MCF 10A (cell line): ENCODE measurements at places on chromosomes 2 and 18. TPM values are rescaled to one million over a fixed set of nuclear protein-coding genes. Genes with fewer than 3 reads are reported as not detected.

DNA sequence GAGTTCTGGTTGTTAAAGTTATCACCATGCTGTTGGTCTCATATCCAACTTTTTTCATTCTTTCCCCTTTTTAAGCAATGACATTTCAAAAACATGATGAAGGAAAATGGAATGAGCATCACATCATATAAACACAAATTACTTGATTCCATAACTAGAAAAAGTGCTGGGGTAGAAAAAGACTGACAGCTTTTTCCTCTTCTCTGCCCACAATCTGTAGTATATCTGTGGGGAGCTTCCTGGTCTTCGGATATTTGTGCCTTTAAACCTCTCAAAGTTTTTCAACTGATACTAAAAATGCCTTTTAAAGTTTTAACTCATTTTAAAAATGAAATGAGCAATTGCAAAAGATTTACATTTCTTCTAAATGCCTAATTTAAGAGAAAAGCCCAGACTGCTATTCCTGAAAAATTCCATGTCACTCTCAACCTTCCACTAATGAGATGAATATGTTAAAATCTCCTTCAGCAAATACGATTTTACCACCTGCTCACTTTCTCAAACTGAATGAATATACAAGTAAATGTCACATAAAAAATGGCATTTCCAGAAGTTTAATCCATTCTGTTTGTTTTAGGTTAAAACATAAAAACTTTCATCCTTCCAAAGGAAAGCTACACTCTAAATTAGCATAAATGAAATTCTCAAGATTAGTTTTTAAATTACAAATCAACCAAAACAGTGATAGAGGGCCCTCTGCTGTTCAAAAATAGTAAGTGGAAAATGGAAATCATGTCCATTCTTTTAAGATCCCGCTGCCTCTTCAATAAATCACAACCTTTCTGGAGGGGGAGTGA, 2.1 kb downstream of the DNAH7 start:
- DNase-seq, result peak; percentile 53

DNA sequence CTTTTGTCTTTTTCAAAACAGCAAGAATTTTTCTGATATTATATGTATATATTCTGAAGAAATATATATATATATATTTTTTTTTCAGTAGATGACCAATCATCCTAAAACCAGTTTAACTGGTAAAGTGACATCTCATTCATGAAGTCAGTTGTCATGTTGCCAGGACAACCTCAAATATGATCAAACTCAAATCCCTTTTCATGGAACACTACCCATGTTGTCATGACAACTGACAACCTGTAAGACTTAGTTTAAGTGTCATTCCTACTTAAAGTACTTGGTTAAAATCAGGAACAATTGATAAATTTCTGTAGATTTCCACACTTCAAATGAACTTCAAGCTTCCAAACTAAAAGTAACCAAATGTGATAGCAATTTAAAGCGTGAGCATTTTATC, 101.8 kb upstream of the ERBB4 start:
- DNase-seq, result no peak

DNA sequence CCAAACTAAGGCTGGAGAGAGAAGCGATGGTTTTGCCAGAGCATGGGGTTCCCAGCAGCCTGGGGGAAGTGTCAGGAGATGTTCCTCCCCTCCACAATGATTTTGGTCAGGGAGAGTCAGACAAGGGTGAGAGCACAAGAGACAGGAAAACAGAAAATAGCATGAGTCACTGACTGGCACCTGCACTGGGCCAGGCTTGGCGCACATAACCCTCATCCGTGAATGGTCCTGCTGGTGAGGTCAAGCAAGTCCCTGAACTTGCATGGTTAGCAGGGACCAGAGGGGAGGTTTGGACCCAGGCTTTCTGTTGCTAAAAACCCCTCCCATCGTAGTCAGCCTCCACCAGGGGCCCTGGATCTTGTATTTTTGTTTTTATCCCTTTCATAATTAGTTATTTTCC, 174.5 kb upstream of the MYT1L start:
- no peak for DNase-seq

DNA sequence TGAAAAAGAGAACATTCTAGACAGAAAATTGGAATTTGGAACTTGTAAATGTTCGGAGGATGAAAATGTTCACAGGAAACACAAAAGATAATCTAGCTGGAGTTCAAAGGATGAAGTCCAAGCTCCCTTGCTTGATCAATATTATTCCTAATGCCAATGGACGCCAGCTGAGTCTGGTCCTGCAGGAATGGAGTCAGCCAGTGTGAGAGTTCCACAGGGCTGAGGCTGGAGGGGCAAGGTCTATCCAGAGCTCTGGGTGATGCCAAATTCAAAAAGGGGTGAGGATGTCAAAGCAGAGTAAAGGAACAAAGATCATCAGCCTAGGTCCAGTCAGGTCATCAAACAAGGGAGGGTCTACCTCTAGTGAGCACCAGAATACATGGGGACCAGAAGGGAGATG, 78.5 kb upstream of the CTNNA2 start:
- DNase-seq, result no peak

- DNase-seq, result no peak
Measured at GRCh38 chr2:176072951-176073904, 10.5 kb downstream of the EVX2 start.

GRCh38 chr2:105580216-105580615, 164.5 kb upstream of the NCK2 start:
- DNase-seq, result no peak

GRCh38 chr2:213242653-213243052, 41.6 kb upstream of the SPAG16 start:
- no peak for DNase-seq

GRCh38 chr2:104863146-104863467, 9.2 kb downstream of the POU3F3 start:
- DNase-seq, result no peak

DNA sequence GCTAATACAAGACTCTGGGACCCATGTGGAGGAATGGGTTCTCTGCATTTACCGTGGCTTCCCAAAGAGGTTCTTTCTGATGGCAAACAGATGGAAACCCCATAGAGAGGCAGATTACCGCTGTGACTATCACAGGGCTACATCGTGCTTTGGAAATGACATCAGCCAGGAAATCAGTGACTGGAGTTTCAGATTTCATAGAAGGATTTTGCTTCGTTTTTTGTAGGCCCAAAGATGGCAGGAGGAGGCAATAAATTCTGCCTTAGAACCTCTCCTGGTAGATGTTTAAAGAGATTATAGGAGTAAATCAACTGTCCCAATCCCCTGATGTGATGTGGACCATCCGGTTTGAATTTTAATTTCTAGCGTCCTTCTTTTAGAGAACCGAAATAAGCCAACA, 214.1 kb downstream of the AGPS start:
- DNase-seq, result no peak

DNA sequence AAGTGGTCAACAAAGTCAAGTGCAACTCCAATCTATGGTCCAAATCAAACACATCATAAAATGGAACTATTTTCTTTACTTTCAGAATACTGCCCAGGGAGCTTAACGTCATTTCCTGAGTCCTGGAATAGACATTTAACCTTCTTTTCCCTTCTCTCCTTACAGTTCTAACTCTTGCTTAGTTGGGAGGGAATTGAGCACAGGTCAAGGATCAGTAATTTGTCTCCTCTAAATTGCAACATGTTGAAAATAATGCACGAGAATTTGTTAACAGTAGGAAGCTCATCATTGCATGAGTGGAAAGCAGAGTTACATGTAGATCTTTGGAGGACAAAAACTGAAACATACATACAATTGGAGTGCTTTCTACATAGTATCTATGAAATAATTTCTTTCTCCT, 87.7 kb downstream of the MEP1B start:
- no peak for DNase-seq

- DNase-seq, result no peak
Measured at GRCh38 chr2:152500772-152501171, 165.8 kb downstream of the FMNL2 start.

GRCh38 chr2:3768960-3769765, 65.8 kb downstream of the DCDC2C start:
- DNase-seq, result no peak

DNA sequence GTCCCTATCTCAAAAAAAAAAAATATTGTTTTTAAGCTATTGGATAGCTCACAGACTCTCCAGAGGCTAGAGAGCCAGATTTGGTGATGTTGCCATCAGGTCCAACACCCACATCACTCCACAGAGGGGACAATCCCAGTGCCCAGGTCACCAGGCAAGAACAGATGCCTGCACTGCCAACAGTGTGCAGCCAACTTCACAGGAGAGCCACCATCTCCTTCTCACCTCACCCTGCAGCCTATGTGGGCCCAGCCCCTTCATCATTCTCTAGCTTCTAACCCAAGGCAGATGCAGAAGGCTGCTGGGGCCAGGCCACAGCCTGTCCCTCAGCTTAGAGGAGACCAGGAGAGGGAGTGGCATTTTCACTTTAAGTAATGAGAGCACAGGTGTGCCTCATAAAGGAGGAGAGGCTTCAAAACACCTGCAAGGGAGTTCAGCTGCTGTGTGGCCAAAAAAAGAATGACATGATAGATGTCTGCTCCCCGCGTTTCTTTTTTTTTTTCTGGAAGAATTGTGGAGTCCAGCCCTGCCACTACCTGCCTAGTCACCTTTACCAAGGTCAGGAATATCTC, 98.0 kb upstream of the ZSWIM2 start:
- no peak for DNase-seq

GRCh38 chr2:72743481-72743880, 82.4 kb downstream of the EXOC6B start:
- no peak for DNase-seq

GRCh38 chr18:7686278-7686677, 119.2 kb downstream of the PTPRM start:
- DNase-seq, result no peak

- peak; percentile 20 for DNase-seq
Measured at GRCh38 chr2:65075605-65076344, 19.6 kb downstream of the CEP68 start.

GRCh38 chr2:134715932-134716643, 2.7 kb downstream of the TMEM163 start:
- DNase-seq, result no peak

- peak; percentile 91 for DNase-seq
Measured at GRCh38 chr2:85911814-85912692, 23.3 kb upstream of the ST3GAL5 start.

- peak; percentile 76 for DNase-seq
Measured at GRCh38 chr2:69163109-69163508, 150.1 kb downstream of the ANTXR1 start.

- peak; percentile 14 for DNase-seq
Measured at GRCh38 chr18:6836331-6836730, 106.8 kb downstream of the ARHGAP28 start.

DNA sequence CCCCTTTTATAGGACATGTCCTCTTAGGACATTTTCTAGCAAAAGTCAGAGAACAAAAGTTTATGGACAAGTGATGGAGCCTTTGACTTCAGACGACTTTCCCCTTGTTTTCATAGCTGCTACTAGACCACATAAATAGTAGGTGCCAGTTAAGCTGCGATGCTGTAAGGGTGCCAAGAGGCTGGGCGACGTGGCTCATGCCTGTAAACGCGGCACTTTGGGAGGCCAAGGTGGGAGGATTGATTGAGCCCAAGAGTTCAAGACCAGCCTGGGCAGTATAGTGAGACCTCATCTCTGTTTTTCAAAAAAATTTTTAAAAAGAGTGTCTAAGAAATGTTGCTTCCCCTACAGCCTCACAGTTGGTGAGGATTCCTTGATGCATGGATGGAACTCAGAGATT, 2.2 kb upstream of the PLB1 start:
- DNase-seq, result no peak

DNA sequence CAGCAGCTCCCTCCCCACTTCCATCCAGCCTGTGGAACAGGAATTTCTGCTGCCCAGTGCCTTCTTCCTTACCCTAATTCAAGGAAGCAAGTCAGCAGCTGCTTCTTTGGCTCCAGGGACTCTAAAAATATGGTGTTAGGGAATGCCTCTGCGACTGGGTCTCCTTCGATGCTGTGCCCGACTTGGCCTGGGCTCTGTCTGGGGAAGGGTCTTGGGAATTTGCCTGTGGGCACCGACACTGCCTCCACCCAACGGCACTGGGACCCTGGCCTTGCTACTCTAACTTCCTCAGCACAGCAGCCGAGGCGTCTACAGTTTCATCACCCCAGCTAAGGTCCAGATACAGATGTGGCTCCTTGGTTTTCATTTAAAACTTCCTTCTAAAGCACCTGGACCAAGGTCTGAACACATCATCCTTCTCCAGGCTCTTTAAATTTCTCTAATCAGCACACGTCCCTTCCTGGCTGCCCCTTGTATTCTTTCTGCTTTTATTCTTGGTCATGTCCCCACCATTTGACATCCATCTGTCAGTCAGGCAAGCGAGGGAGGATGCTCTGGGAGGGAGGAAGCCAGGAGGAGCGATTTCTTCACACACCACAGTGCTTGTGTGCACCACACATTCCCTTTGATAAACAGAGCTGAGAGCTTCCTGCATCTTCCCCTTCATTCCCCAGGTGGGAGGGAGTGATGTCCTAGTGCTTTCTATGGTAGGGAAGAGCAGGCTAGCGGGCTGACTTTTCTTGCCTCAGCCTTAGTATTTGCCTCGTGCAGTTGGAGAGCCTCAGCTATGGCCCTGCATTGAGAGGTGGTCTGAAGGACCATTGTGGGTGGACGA, 6.8 kb downstream of the LBH start:
- DNase-seq, result no peak

GRCh38 chr2:72270556-72271275, 123.1 kb upstream of the CYP26B1 start:
- DNase-seq, result no peak

- DNase-seq, result peak; percentile 89
Measured at GRCh38 chr2:215540658-215541057, 104.8 kb upstream of the FN1 start.

DNA sequence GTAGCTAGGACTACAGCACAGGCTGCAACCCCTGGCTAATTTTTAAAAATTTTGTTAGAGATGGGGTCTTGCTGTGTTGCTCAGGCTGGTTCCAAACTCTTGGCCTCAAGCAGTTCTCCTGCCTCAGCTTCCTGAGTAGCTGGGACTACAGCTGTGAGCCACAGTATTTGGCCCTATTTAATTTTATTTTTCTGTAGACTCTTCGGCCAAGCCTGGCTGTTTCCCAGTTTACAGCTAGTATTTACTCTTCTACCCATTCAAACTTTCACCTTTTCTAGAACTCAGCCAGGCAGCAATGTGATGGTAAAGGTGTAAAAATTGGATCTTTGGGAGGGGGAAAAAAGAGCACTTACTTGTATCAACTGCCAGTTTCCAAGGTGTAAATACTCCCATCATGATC, 35.3 kb downstream of the SH3RF3 start:
- DNase-seq, result no peak

The VWA3B gene
- total RNA-seq, result not detected in 2 replicates

The EXOC6B gene
- 24.7 and 34.7 TPM in 2 replicates for total RNA-seq

The BMP10 gene
- not detected in 2 replicates for total RNA-seq

The MPHOSPH10 gene
- total RNA-seq, result 31.4 and 32.8 TPM in 2 replicates

The MPPE1 gene
- 15.7 and 24.7 TPM in 2 replicates for total RNA-seq

The ATG4B gene
- total RNA-seq, result 70.9 and 72.8 TPM in 2 replicates

The FOSL2 gene
- 122 and 141 TPM in 2 replicates for total RNA-seq

The PSMG2 gene
- 88.6 and 100 TPM in 2 replicates for total RNA-seq

The NOSTRIN gene
- 0.44 and 0.51 TPM in 2 replicates for total RNA-seq

The HAAO gene
- total RNA-seq, result not detected in 2 replicates

The GAREM2 gene
- 0.23 and 1.7 TPM in 2 replicates for total RNA-seq

The GPBAR1 gene
- total RNA-seq, result 0.16 TPM in 1 of 2 replicates, not detected in the other

The SCYGR4 gene
- not detected in 2 replicates for total RNA-seq

The NETO1 gene
- 0.82 TPM in 1 of 2 replicates, not detected in the other for total RNA-seq

The RAD51AP2 gene
- total RNA-seq, result 0.10 and 0.14 TPM in 2 replicates

The MAP3K19 gene
- total RNA-seq, result not detected in 2 replicates

The ARMC9 gene
- 16.5 and 19.8 TPM in 2 replicates for total RNA-seq

The ICOS gene
- total RNA-seq, result not detected in 2 replicates

The VSNL1 gene
- total RNA-seq, result 1.3 and 2.4 TPM in 2 replicates

The UCN gene
- 7.9 and 9.5 TPM in 2 replicates for total RNA-seq

The GAL3ST2 gene
- 0.37 TPM in 1 of 2 replicates, not detected in the other for total RNA-seq
